ENCODE measurements at places on chromosomes 6 and 20.

GRCh38 chr6:21500314-21501020, 93.1 kb upstream of the SOX4 start:
- DNase-seq: no peak

- DNase-seq: no peak
These were observed 8.9 kb upstream of the UBE2V1 start for GRCh38 chr20:50121858-50122271.

DNA sequence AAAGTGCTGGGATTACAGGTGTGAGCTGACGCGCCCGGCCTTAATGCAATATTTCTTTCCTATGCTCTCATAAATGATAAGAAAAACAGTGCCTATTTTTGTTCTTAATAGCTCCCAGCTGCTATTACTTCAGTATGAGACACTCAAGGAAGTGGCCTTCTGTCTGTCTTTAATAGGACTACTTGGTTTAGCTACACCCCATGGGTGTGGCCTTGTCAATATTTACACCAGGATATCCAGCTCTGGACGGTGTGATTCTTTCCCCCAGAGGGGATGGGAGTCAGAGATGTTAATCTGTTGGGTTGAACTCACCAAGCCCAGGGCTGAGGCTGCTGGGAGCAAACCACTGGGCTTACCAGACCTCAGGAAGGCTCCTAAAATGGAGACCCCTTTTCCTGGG, 134.2 kb downstream of the CEP57L1 start:
- no peak for DNase-seq

- no peak for DNase-seq
These were observed 348.5 kb upstream of the BTBD3 start for GRCh38 chr20:11569163-11569562.

- no peak for DNase-seq
These were observed 217.7 kb upstream of the SULF2 start for GRCh38 chr20:48003021-48003420.

GRCh38 chr6:118135371-118135770, 228.3 kb downstream of the SLC35F1 start:
- no peak for DNase-seq

DNA sequence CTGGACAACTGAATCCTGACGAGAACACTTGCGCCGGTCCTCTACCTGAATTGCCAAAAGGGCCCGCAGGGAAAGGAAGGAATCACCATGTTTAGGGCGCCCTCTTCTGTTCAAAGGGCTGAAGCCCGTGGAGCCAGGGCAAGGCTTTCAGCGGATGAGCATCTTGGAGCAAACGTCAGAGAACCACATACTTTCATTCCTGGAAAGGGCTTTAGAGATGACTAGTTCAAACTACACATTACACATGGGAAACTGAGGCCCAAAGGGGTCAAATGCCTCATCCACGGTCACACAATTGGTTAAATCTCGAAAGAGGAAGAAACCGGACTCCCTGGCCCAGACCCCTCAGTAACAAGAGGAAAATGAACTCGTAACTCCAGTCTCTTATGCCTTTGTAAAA, 11.5 kb upstream of the ZNF133 start:
- peak; percentile 39 for DNase-seq

GRCh38 chr6:72504406-72504805, 117.5 kb upstream of the KCNQ5 start:
- no peak for DNase-seq

DNA sequence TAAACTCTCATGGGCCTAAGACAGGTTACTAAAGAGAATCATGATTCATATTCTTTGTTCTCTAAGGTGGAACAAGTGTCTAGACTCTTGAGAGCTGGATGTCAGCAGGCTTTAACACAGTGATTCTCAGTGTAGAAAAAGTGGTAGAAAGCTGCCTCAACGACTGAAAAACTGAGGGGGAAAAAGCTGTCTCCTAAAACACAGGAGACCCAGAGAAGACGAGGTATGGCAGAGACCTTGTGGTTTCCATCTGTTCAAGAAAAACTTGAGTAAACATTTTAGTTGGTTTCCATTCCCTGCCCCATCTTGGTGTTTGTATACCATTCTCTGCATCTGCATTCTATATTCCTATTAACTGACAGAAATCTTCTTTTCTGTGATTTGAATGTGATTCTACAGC, 57.6 kb upstream of the MAP3K7 start:
- no peak for DNase-seq

GRCh38 chr6:132380358-132381029, 20.8 kb downstream of the MOXD1 start:
- no peak for DNase-seq
